ENCODE measurements at places on chromosomes 1 and 21.
A peak's percentile ranks its signal among the peaks of the same experiment; 100 is the strongest.

DNA sequence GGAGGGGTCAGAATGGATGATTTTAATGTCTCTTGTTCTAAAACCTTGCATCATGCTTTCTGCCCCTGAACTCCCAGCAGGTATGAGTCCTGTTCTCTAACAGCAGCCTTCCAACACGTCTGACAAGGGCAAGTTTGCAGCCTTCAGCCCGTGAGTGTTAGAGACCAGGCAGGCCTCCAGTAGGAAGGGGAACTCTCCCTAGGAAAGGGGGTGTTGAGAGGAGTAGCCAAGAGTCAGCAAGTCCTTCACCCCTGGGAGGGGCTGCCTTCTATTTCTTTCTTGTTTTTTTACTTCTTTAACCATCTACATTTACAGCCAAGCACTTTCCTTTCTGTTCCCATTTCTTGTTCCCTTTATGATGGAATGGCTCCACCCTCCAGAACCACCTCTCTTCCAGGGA is 14.2 kb downstream of the BATF3 start:
- DNase-seq, result no peak

GRCh38 chr1:27505420-27505680 is 15.4 kb upstream of the WASF2 start:
- DNase-seq, result no peak

GRCh38 chr1:200108659-200109058 is 81.1 kb downstream of the NR5A2 start:
- DNase-seq, result no peak

DNA sequence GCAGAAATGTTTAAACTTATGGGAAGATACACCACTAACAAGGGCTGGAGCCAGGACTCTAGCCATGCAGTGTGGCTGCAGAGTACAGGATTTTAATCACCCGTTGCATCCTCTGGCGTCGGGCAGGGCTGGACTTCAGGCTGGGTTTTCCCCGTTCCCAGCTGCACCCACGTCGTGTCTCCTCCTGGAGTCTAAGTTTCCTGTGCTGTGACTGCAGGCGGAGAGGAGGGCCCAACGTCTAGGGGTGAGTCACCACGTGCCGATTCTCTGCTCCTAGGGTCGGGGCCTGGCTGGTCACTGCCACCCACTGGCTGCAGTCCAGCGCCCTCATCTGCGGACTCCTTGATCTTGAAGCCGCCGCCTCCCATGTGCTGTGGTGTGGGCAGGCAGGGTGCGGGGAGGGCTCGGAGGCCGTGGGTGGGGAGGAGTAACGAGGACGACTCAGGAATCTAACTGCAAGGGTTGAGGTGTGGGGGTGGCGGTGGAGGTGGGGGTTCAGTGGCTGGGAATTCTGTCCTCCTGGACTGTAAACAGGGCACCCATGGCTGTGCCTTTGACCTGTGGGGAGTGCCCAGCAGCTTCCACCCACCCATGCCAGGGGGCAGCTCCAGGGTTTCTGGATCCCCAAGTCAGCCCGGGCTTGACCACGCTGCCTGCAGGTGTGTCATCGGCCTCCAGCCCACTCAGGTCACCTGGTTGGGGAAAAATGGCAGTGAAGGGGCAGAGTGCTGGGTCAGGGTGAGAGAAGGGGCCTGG is 77.8 kb downstream of the ALPL start:
- DNase-seq, result peak; percentile 98

DNA sequence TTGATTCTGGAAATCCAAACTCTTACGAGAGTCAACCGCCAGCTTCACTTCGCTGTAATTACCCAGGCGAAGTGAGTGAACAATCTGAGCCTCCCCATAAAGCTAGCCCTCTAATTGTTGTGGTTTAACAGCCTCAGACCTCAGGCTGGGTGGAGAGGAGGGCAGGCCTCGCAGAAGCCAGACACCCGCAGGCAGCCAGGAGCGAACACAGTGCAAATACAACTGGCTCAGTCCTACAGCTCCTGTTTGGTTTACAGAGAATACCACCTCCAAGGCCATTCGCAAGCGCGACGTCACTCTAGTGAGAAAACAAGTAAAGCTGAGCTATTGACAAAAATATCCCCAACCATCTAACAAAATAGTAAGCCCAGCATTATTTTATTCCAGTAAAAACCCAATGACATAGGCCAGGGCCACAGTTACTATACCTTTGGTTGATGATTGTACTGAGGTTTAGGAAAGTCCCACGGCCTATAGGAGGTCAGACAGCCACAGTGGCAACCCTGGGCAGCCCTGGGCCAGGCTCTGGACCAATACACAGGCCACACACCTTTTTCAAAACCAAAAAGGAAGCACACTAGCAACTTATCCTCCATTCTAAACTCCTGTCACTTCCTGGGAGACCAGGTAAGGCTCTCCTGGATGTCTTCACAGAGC is 163.3 kb downstream of the ETS2 start:
- DNase-seq, result no peak

- DNase-seq, result no peak
Observed at GRCh38 chr21:31470896-31471694, 127.0 kb upstream of the TIAM1 start.

DNA sequence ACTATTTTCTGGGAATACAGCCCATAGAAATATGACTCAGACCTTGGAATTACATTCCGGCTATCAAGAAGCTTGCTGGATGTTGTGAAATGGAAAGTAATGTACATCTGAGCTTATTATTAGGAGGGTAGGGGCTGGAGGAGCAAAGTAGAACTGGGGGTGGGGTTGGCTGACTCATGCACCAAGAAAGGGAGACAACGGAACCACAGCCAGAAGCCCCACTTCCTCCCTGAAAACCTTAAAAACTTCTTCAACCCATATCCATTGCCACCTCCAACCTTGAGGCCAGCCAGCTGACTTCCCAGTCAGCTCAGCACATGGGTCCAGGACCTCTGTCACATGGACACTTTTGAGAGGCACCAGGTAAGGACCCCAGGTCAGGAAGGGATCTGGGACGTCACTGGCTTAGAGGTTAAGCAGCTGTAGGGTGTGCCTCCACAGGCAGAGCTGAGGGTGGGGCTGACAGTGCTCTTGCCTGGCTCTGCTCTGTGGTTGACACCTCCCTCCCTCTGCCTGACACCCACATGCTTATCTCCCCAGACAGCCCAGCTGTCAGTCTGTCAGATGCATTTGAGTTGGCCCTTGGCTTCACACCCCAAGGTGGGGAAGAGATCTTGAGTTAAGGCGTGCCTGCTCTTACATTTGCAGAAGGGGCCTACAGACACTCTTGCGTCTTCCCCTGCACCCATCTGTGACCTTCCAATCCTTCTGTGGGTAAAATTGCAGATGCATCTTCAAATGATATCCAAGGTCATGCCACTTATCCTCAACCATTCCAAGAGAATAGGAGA is 5.7 kb upstream of the ZNF683 start:
- DNase-seq, result peak; percentile 58

DNA sequence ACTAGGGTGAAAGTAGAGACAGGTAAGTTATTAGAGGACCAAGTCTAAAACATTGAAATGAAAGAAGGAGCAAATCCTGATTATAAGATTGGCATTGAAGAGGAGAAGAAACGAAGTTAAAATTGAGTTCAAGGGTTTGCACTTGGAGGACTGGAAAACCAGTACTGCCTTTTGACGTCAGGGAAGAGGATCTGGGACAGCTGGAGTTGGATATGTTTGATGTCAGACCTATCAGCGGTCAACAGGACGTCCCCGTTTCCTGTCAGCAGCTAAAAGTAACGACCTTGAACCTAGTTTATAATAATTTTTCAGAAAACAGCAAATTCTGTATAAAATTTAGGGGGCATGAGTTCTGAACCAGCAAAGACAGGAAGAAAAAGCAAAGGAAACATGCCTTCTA is 1.2 kb upstream of the NID1 start:
- DNase-seq, result no peak

Data from SJSA1 (cell line).